Stimulated activated CD8-positive, alpha-beta memory T cell treated with anti-CD3 and anti-CD28 coated beads, Interleukin-12 subunit alpha, Interleukin-12 subunit beta, amount 100 ng/mL, for 4 hours (primary cell): ENCODE measurements at places on chromosomes 3 and 15.

- DNase-seq: peak; percentile 49
These were observed 399 bp downstream of the MYO9A start for GRCh38 chr15:72117486-72118016.

DNA sequence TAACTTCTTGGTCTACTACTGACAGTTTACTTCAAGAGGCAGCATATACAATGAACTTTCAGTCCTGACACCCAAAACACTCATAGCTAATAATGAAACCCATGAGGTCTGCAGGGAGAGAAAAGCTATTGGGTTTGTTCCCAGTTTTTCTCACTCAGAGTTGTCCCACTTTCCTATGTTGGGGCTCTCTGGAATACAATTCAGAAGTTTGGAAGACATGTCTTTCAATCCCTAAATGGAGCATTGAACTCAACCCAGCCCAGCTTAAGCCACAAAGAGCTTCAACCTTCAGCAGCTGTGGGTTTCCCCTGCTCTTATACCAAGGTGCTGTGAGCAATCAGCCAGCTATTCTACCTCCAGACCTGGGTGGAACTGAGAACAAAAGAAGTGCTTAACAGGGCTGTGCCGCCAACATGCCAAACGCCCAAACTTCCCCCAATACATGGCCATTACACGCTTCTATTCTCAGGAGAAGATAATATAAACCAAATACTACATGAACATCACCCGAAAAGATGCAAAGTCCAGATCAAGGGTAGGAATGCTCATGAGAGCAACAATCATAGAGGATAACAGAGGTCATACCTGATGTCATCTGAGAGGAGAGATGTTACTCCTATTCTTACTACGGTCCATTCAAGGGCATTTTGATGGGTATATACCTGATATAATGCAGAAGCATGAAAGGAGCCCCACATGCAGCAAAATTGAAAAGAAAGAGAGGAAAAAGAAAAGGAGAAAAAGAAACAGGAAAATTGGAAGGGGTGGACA, 131.2 kb upstream of the TGFBR2 start:
- DNase-seq: no peak

GRCh38 chr3:134793562-134793961, 1.5 kb upstream of the EPHB1 start:
- DNase-seq: no peak

DNA sequence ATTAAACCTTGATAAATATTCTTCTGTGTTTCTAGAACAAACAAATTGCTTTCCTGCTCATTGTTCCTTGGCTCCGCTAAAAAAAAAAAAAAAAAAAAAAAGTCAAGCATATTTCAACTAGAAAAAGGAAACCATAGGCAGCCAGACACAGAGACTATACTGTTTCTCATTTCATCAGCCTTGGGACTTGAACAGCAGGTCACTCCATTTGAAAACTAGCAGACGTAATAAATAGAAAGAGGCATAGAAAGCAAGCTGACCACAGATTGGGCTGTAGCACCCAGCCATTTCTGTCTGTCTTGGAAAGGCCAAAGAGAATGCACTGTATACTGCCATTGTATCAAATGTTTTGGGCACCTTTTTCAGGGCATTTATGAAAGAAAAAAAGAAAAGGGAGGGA, 697.1 kb downstream of the NLGN1 start:
- no peak for DNase-seq

DNA sequence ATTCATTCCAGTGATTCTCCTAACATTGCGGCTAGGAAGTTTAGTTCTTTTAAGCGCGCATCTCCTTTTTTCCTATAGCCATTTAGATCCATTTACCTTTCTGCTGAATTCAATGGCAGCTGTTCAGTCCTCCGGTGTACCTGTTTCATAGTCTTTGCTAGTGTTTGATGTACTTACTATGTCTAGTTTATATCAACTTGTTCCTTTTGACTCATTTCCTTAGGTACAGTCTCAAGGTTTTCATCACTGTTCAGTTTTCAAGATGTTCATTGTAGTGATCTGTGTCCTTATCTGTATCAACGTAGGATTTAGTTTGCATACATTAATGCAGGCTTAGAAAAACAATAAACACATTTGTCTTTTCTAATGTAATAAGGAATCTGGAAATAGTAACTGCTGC, 59.0 kb upstream of the MBNL1 start:
- DNase-seq: no peak

- no peak for DNase-seq
These were observed 244.5 kb downstream of the CD47 start for GRCh38 chr3:107846279-107846852.

GRCh38 chr3:188558343-188559071, 404.6 kb downstream of the LPP start:
- no peak for DNase-seq

GRCh38 chr3:157618075-157618760, 115.0 kb upstream of the VEPH1 start:
- DNase-seq: no peak

GRCh38 chr3:37957539-37957936, 33.0 kb upstream of the VILL start:
- no peak for DNase-seq

DNA sequence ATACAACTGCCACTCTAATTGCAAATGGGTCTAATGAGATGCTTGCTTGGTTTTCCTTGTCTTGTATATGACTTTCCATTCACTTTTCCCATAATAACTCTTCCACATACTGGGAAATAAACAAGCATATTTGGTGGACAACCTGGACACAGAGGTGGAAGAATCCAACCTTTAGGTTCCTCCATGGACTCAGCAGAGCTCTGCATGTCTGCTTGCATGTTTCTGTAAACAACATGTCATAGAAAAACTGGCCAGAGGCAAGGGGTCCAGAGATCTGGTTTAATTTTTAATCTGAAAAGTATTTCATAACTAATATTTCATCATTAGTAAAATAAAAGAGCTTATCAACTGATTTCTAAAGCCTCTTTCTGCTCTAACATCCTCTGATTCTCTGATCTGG, 30.2 kb downstream of the GOLIM4 start:
- no peak for DNase-seq

DNA sequence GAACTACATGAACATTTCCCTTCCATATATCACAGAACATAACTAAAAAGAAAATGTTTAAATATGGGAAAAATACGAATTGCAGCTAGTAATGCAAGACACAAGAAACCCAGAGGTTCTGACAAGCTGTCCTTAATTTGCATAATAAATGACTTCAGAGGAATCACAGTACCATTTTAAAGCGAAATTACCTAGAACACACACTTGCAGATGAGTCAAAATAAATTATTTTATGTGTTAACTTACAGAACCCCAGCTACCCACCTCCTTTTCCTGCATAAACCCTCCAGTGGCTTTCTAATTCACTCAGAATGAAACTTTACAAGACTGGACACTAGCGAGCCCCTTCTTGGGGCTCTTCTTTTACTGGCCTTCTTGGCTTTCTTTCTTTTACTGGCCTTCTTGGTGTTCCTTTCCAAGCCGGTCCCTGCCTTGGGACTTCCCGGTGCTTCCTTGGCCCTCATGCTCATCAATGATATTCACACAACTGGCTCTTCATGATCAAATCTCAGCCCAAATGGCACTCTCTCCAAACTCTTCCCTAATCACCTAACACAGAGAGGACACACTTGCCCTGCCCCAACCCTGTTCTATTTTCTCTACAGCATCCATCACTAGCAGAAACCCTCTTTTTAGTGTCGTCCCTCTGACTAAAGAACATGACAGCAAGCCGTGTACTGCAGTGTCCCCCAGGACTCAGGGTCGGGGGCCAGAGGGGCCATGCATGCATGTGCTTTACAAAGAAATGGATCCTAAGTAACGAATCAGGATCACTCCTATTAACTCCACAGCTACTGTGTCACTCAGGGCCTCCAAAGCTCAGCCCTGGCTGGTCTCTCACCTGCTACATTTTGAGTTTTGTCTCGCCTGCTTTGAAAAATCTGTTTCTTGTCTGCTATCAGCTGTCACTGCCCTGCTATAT, 4.8 kb downstream of the CHSY1 start:
- no peak for DNase-seq

- DNase-seq: no peak
These were observed 150.5 kb downstream of the MECOM start for GRCh38 chr3:169512991-169513390.

DNA sequence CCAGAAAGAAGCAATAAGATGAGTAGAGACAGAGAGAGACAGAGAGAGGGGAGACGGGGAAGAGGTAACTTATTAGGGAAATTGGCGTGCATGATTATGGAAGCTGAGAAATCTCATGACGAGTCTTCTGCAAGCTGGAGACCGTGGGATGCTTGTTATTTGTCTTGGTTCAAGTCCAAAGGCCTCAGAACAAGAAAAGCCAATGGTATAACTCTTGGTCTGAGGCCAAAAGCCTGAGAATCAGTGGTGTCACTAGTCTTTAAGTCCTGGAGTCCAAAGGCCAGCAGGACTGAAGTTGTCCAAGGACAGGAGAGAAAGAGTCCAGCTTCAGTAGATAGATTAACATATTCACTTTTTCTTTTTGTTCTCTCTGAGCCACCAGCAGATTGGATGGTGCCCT, 613.6 kb downstream of the CADM2 start:
- DNase-seq: no peak

GRCh38 chr15:52016316-52016715, 2.7 kb upstream of the MAPK6 start:
- no peak for DNase-seq

GRCh38 chr3:40869939-40870338, 329.4 kb upstream of the CTNNB1 start:
- no peak for DNase-seq

- DNase-seq: no peak
These were observed 187.9 kb upstream of the LPP start for GRCh38 chr3:187966096-187966495.

DNA sequence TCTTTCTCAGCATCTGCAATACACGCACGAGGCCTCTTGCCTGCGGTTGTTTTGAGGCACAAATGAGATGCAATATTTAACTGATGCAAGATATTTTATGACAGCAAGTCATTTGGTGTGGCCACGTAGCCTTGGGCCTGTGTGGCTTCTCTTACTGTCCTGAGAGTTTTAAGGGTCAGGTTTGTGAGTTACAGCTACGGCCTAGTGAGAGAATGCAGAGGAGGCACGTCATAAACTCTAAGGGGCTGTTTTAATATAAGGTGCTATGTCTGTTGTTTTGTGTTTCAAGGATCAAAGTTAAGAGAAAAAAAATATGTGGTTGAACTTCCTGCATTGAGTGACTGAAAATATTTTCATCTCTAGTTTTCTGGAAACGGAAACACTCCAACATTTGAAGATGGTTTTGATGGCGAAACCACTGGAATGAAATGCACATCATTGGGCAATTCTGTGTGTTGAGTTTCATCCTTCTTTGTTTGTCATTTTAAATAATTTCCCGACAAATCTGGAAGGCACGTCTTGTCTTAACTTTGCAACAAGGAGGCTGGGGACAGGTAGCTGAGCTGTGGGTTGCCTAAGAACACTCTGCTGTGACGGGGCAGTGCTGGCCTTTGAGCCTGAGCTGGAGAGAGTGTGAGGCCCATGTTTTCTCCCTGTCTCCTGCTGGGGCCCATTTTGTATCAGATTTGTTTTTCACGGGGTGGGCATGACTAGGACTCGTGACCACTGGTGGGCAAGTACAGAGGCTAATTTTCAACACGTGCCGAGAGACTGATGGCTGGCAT, 5.1 kb downstream of the APBA2 start:
- DNase-seq: no peak

DNA sequence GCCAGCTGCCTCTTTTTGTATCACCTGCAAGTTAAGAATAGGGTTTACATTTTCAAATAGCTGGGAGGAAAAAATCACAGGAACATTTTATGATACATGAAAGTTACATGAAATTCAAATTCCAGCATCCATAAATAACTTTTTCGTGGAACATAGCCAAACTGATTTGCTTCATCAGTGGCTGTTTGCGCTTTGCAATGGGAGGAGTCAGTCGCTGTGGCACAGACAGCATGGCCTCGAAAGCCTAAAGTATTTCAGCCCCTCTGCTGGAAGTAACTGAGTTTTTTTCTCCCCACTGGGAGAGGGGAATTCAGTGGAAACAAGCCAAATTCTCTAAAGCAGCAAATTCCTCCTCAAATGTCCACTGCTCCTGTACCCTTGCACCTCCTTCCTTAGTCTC, 271.9 kb downstream of the SUCLG2 start:
- no peak for DNase-seq
